ENCODE measurements at places on chromosomes 7 and 10.
A peak's percentile ranks its signal among the peaks of the same experiment; 100 is the strongest.

- DNase-seq: no peak
Observed at GRCh38 chr7:16918288-16918895, 36.6 kb upstream of the AGR3 start.

GRCh38 chr10:75508814-75509306, 77.4 kb downstream of the LRMDA start:
- no peak for DNase-seq

DNA sequence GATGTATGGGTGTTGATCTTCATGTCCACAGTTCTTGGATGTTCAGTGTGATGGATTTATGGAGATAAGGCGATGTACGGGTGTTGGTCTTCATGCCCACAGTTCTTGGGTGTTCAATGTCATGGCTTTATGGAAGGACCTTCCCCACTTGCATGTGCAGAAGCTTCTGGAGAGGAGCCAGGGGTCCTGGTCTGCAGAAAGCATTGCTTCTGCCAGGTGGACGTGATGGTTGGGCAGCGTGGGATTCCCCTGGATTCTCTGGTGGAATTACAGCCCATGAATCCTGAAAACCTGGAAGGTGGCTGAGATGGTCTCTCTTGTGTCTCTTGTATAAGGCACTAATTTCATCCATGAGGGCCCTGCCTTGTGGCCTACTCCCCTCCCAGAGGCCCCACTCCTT, 183.7 kb upstream of the TCERG1L start:
- DNase-seq: no peak

GRCh38 chr7:151744656-151745638, 132.0 kb downstream of the PRKAG2 start:
- DNase-seq: no peak

GRCh38 chr7:6227294-6227846, 45.1 kb downstream of the CYTH3 start:
- no peak for DNase-seq

DNA sequence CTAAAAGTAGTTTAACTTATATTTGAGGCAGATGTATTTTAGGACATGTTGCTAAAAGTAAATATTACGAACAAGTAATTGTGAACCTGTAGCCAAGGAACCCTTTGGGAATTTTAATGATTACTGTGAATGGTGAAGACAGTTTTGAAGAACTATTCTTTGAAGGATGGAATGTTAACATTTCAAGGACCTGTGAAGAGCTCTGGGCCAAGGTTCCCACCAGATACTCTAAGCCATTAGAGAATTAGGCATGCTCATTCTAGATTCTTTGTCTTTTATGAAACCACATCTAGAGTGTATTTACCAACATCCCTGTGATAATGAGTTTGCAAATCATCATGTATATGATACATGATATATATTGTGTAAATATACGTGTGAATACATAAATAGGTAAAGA, 99.8 kb downstream of the SEPTIN7 start:
- no peak for DNase-seq

GRCh38 chr10:31660300-31660699, 268.3 kb downstream of the ARHGAP12 start:
- DNase-seq: no peak

DNA sequence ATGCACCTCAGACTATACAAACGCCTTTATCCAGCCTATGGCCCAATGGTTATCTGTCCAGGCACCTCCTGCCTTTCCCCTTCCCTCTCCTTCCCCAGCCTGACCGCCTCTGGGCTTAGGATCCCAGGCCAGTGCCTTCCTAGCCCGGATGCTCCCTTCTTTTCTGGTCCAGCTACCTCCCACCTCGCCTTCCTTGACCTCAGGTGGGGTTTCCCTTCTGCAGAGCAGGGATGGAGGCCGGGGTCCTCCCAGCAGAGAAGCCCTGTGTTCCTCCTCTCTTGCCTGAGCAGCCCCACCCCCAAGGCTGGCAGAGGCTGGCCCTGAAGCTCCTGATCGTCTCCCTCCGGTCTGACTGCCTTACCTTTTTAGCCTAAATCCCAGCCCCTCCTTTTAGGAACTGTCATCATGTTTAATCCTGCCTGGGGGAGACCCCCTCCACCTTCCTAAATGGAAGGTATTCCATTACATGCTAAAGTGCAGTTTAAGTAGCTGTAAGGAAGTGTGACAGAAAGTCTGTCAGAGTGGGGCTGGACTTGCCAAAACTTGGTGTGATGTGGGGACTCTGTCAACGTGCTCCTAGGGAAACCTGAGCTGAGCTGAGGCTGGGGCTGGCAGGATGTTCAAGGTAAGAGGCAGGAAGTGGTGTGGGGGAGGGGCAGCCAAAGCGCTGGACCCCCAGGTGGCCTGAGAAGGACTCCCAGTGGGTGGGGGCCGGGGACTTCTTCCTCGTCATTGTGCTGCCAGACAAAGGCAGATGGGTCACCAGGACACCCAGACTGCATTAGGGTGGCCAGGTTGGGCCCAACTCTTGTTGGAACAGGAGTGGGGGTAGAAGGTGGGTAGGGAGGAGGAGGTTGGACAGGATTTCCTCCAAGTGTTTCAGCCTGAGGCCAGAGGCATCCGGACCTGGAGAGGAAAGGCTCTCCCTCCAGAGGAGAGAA, 39.5 kb downstream of the LBX1 start:
- no peak for DNase-seq

GRCh38 chr7:2399848-2400587, 3.4 kb upstream of the CHST12 start:
- DNase-seq: no peak

GRCh38 chr7:142808802-142809583, 38.2 kb downstream of the PRSS2 start:
- no peak for DNase-seq

- no peak for DNase-seq
Observed at GRCh38 chr7:108455551-108455997, 662 bp downstream of the NRCAM start.

DNA sequence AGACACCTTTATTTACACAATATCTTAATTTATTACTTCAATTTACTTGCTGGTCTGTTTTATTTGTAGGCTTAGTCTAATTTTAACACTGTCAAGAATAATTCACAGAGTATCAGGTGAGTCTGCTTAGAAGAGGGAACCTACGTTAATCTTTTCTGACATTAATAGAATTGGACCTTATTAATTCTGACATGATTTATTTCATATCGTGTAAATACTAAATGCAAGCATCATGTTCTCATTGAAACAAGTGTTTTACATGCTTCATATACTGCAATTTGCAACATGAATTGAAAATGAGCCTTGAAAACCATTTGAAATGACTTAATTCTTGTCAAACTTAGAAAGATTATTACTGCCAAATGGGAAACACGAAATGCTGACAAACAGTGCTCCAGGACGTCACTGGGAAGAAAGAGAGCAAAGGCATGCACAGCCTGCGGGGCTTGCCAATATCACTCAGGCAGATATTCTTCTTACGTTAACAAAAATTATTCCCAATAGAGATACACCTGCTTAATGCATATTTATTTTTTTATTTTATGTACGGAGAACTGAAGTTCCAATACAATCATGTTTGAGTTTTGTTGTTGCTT, 282.0 kb upstream of the AKR1E2 start:
- peak; percentile 10 for DNase-seq

DNA sequence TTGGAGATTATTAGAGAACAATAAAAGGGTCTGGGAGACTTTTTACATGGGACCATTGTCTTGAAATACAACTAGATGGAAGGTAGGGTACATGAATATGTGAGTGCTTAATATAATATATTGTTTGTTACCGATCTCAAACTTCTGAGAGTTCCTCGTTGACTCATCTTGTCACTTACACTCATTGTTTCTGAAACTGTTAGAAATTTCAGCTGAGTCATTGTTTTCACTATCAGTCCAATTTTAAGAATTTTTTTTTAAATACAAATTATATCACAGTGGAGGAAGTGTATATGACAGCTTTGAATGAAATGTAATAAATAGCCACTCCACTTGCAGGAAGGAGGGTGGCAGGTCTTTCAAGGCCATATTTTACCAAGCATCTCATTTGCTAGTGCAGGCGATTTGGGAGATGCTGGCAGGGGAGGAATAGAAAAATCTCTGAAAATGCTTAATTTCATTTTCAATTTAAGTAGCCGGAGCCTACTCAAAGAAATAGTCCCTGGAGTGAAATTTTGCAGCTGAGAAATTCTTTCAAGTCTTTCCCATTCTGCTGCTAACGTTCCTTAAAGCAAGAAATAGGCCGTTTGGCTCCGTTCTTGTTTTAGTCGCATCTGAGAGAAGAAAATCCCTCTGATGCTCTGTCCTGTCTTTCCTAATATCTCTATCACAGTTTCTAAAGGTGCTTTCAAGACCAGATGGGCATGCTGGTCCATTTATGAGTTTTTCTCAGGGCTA, 1404.2 kb upstream of the CELF2 start:
- DNase-seq: no peak

- DNase-seq: no peak
Observed at GRCh38 chr10:60849740-60850139, 71.5 kb downstream of the CDK1 start.

DNA sequence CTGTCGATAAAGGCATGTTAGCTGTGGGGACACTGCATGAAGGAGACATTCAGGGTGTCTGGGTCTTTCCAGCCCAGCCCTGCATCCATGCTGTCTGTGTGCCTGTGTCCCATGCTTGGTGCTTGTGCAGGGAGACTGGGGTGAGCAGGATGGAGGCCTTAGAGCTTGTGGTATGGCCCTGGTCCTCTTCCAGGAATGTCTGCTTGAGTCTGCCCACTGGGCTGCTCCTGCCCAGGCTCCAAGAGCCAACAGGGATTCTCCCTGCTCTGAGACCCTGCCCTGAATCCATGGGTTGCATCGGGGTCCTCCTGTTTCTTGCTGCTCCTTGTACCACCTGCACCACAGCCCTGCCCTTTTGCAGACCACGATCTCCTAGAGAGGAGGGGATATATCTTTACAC, 31.4 kb upstream of the ARHGAP22 start:
- no peak for DNase-seq

GRCh38 chr7:33903791-33904680, 1.3 kb upstream of the BMPER start:
- no peak for DNase-seq

- DNase-seq: no peak
Observed at GRCh38 chr10:103467406-103467805, 8.7 kb upstream of the CALHM1 start.

DNA sequence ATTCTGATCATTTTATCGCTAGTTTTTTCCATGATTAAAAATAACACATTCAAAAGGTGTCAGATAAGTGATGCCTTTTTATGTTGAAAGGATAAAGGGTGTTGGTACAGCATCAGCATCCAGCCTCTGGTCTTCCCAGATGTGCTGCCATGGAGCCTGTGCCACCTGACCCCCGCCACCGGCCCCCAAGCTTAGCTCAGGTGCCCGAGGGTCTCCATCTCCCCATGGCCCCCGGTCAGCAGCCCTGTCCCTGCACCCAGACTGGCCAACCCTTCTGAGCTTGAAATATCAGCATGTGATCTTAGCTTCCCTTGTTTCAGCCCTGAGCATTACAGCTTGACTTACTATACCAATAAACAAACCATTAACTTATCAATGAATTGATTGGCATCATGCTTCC, 24.6 kb downstream of the PFKP start:
- no peak for DNase-seq

DNA sequence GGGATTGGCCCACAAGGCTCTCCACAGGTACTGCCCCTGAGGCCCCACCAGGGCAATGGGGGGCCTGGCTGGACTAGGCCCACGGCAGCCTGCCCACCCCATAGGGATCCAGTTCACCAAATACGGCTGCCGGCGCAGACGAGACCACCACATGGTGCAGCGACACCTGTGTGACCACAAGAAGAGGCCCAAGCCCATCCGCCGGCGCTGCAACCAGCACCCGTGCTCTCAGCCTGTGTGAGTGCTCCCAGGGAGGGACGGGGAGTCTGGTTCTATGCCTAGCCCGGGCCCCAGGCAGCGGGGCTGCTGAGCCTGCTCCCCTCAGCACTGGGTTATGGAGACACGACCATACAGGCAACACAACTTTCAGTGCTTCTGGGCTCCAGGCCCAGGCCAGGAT, 33.2 kb downstream of the TBATA start:
- no peak for DNase-seq

GRCh38 chr7:65342723-65343629, 30.7 kb upstream of the ZNF92 start:
- DNase-seq: no peak

DNA sequence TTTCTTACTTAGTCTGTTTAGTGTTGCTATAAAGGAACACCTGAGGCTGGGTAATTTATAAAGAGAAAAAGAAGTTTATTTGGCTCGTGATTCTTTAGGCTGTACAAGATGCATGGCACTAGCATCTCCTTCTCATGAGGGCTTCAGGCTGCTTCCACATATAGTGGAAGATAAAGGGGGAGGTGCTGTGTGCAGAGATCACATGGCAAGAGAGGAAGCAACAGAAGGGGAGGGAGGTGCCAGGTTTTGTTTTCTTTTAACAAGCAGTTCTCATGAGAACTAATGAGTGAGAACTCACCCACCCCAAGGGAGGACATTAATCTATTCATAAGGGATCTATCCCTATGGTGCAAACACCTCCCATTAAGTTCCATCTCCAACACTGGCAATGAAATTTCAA, 17.3 kb downstream of the CYP2E1 start:
- no peak for DNase-seq

GRCh38 chr7:37037286-37037685, 313.0 kb upstream of the AOAH start:
- no peak for DNase-seq

- no peak for DNase-seq
Observed at GRCh38 chr10:104309980-104310978, 28.0 kb downstream of the ITPRIP start.

DNA sequence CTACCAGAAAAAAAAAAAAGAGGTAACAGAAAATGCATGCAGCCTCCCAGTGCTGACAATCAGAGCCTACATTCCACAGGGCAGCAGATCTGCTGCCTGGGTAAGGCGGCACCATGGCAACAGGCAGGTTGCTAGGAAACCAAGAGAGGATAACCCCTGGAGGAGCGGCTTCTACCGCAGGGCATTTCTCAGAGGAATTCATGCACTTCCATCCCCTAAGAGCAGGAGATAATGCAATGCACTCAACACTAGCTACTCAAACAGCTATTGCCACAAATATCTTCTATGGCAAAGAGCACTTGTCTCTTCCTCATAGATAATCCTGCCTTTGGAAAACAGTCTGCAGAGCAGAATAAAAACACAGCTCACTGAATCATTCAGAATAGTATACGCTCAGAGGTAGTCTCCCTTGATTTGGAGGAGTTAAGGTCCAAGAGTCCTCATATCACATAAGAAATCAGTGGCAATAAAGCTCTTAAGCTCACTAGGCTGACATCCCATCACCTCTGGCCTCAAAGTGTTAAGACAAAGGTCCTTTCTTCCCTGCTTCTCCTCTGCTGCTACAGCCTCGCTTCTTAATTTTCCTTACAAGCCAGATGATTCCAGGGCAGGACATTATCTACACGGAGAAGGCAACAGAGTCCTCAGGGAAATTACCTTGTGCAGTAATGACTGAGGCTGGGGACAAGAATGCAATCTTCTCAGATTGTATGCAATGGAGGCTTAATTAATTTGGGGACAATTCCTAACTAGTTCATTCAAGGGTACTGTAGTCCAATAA, 10.7 kb downstream of the PSAP start:
- peak; percentile 3 for DNase-seq

- no peak for DNase-seq
Observed at GRCh38 chr10:78194050-78194449, 160.4 kb downstream of the RPS24 start.

- DNase-seq: no peak
Observed at GRCh38 chr10:27223964-27224363, 16.6 kb downstream of the ACBD5 start.
